Stimulated activated CD8-positive, alpha-beta memory T cell treated with anti-CD3 and anti-CD28 coated beads, Interleukin-7, amount 100 ng/mL, for 1 hour (primary cell): ENCODE measurements at places on chromosomes 12 and 14.

DNA sequence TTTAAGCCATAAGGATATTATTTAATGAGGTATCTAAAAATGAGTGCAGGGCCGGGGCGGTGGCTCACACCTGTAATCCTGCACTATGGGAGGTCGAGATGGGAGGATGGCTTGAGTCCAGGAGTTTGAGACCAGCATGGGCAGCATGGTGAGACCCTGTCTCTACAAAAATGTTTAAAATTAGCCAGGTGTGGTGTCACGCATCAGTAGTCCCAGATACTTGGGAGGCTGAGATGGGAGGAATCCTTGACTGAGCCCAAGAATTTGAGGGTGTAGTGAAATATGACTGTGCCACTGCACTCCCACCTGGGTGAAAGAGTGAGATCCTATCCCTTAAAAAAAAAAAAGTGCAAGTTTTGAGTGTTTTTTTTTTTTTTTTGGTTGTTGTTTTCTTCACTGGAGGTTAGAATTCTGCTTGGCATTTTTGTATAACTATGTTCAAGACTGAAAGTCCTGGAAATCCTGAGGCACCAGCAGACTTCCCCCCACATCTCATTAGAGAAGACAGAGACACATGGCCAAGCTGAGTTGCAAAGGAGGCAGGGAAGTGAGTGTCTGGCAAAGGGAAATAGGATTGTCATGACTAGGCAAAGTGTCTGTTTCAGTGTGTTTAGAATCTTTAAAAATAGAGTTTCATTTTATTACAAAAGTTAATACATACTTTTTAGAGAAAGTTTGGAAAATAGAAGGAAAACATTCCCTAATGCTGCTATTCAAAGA, 53.5 kb upstream of the DUSP6 start:
- no peak for DNase-seq

GRCh38 chr14:96730386-96730785, 66.8 kb upstream of the VRK1 start:
- DNase-seq = no peak

- no peak for DNase-seq
These were observed 4.1 kb downstream of the MAP1LC3B2 start for GRCh38 chr12:116563262-116563661.

- DNase-seq = no peak
These were observed 630.0 kb upstream of the TBX3 start for GRCh38 chr12:115313929-115314328.

GRCh38 chr12:24044941-24045703, 95.7 kb upstream of the SOX5 start:
- no peak for DNase-seq

DNA sequence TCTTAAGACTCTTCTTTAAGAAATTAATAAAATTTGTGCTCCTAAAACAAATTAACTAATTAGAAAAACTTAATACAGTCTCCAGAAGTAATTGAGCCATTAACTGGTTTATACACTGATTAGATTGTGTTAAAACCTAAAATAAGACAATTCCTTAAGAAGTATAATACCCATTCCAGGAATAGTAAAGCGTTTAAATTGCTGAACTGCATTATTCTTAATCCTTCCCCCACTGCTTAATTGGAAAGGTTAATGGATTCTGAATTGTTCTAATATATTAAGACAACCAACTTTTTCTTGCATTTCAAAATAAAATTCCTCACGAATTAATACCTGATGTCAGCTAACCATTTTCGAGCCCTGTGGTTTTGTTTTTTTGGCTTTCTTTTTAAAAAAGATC, 128.4 kb downstream of the KICS2 start:
- no peak for DNase-seq
